ENCODE measurements at places on chromosomes 7 and 10.

DNA sequence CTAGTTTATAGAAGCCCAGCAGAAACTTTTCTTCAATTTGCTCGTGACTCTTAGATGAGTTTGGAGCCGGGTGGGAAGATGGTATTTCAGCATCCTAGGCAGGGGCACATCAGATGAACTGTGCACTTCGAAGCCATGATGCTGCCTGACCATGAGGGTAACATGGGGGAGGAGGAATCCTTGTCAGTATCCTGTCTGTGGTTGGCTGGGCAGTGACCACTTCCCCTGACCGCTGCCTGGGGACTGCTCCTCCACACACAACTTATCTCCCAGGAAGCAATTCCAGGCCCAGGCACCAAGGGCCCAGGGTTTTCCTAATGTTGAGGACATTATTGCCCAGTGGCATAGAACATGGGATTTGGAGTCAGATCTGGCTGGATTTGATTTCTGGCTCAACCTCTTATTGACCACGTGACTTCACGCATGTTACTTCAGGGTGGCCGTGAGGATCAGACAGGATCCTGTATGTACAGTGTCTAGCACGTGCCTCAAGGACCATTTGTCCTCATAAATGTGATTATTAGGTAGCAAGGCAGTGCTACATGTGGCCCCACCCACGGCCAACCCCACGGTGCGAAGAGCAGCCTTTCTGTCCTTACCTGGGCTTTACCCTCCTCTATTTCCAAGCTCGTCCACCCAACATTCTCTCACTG is 65.2 kb downstream of the PTPRE start:
- DNase-seq: no peak

DNA sequence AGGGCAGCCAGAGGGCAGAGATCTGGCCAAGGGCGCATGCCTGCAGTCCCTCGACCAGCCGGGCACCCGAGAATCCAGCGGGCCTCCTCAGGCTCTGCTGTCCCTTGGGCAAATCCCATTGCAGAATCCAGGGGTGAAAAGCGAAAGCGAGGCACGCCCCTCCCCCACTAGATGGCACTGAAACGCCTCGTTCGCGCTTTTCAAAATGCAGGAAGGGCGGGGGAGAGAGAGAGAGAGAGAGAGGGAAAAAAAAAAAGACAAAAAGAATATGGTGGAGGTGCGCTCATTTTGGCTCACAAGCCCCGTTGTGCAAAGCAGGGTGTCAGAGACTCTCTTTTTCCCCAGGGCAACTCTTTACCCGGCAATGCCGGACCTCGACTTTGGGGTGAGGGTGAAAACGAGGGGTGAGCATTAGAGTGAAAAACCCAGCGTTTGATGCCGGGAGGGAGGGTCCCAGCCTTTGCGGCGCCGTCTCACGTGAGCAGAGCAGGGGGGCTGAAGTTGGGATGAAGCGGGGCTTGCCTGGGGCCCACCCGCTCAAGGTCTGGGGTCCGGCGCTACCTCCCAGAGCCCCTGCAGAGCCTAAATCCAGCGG is 2.5 kb upstream of the TMEM178B start:
- no peak for DNase-seq

GRCh38 chr7:13293264-13294002 is 606.0 kb downstream of the ARL4A start:
- DNase-seq: no peak

GRCh38 chr10:123606006-123606405 is 60.1 kb upstream of the GPR26 start:
- DNase-seq: no peak

DNA sequence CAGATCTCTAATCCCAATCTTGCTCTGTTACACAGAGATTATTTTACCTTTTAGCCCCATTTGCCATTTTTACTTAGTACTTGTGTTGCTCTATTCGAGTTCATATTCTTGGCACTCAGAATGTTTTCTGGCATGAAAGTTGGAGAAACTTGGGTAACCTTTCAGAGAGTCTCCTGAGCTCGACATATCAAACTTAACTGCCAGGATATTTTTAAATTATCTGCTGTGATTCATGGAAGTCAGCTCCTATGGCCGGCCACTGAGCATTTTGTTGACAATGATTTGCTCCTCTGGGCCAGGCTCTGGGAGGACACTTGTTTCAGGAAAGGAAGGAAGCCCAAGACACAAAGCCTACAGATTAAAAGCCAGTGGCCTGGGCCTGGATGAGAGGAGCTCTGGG is 396.7 kb downstream of the TNS3 start:
- no peak for DNase-seq

- no peak for DNase-seq
Observed at GRCh38 chr7:51367614-51367968, 51.0 kb upstream of the COBL start.

GRCh38 chr7:50367100-50367499 is 62.6 kb downstream of the IKZF1 start:
- DNase-seq: no peak

GRCh38 chr10:61284222-61284890 is 168.8 kb downstream of the TMEM26 start:
- peak; percentile 18 for DNase-seq

DNA sequence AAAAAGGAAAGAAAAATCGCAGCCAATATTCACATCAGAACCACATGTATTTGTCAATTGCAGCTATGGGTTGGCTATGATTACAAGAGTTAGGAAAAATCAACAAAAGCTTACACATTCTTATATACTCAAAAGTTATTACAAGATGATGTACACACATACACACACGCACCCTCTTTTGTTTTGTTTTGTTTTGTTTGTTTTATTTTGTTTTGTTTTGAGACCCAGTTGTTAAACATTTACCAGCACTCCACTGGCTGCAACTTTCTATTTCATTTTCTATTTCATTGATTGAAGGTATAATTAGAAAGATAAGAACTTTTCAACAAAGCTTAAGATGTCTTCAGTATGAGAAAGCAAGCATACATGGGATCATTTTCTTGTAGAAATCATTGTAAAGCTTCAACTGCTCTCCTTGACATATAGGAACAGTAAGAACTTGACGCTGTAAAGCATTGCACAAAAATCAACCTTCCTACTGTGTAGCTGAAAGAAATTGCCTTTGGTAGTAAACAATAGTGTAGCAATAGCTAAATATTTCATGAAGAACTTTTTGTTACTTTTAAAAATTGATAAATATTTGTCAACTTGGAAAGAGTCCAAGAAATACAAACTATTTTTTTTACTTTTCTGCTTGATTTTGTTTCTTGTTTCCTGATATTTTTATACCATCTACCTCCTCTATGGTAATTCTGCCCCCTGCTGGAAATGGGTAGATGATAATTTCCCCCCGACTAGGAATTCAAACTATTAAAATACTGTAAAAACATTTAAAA is 205.9 kb downstream of the MBL2 start:
- peak; percentile 23 for DNase-seq

GRCh38 chr10:3533296-3533695 is 251.7 kb downstream of the KLF6 start:
- DNase-seq: no peak

- DNase-seq: peak; percentile 65
Observed at GRCh38 chr10:13776861-13777311, 190.1 kb downstream of the PRPF18 start.

DNA sequence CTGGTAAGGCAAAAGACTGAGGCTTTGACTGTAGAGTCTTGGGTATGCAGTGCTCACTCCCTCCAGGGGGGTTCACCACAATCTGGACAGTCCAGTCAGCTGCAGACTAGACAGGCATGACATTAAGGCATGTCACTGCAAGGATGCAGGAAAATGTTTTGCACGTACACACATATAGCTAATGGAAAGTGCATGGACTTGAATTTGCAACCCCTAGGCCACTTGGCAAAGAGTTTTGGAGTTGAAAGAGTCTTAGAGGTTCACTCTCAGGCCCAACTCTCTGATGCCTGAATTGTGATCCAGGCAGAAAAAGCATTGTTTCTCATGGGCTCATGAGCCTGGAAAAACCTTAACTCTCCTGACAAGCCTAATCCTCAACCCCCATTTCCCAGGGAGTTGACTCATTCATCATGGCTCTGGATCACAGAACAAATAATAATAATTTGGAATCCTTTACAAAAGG is 51.9 kb downstream of the LAMB4 start:
- peak; percentile 34 for DNase-seq

DNA sequence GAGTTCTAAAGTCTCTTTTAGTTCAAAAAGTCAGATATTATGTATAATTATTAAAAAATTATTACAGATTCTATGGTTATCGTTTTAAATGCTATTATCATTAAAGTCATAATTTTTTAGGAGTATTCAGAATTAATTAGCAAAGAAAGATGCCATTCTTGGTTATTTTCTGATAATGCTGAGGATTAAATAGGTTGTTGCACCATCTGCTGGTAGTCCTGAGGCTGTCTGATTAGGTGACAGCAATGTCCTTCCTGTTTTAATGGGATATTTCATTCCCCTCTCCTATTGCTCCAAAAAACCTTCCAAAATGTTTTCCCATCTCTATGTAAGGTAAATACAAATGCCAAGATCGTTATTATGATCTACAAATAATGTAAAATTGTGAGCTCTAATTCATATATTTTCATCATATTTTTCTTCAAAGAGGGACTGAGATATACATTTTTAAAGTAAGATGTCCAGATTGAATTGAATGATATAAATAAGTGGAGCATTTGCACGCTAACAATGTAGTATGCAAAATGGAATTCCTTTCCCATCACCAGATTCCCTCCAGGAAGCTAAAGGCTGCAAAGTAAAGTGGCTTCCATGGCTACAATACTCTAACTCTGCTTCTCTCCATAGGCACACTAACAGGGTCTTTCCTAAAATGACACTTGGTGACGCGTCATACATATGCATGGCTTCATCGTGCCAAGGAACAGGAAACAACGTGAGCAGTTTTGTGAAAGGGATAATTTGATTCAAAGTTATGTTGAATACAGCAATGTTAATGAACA is 58.8 kb upstream of the AKR1E2 start:
- DNase-seq: no peak

DNA sequence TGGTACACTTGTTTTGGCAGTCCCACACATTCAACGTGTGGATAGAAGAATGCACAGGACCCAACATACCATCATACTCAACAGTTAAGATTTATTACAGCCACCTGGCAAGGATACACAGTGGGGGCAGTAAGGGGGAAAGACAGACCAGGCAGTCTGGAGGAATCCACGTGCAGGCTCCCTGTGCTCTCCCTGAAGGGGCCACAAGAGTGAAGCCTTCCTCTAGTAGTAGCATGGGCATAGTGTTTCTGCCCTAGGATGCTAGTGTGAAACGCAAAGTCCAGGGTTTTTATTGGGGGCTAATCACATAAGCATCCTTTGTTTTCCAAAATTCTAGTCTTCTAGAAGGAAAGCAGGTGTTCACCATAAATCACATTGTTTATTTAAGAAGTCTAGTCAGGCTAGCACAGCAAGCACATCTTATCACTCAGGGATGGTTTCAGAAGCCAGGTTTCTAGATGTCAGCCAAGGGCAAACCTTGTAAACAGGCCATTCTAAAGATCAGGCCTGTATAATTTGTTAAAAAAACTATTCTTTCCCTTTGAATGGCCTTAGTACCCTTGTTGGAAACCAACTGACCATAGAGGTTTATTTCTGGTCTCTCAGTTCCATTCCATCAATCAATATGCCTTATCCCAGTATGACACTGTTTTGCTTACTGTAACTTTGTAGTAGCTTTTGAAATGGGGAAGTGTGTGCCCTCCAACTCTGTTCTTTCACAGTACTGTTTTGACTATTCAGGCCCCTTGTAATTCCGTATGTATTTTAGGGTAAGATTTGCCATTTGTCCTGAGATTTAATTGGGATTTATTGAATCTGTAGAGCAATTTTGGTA is 12.4 kb upstream of the TFAM start:
- DNase-seq: no peak

- no peak for DNase-seq
Observed at GRCh38 chr10:28981007-28981406, 303.7 kb downstream of the BAMBI start.

DNA sequence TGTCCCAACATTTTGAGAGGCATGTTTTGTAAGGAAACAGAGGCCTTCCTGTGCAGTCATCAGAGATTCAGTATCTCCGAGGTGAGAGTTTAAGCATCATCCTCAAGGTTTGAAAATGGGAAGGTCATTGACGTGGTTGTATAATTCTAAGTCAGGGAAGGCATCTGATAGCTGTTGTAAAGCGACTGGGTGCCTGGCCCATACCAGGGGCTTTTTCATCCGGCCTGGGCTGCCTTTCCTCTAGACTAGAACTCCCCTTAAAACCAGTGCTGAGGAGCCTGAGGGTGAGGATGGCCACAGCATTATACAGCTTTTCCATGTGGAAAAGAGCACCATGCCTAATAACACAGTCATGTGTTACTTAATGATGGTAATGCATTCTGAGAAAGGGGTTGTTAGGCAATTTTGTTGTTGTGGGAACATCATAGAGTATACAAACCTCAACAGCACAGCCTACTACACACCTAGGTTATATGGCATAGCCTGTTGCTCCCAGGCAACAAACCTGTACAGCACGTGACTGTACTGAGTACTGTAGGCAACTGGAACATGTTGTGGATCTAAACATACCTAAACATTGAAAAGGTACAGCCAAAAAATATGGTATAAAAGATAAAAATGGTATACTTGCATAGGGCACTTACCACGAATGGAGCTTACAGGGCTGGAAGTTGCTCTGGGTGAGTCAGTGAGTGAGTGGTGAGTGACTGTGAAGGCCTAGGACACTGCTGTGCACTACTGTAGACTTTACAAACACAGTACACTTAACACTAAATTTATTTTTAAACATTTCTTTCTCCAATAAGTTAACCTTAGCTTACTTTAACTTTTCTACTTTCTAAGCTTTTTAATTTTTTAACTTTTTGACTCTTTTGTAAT is 13.5 kb upstream of the CACUL1 start:
- DNase-seq: no peak

DNA sequence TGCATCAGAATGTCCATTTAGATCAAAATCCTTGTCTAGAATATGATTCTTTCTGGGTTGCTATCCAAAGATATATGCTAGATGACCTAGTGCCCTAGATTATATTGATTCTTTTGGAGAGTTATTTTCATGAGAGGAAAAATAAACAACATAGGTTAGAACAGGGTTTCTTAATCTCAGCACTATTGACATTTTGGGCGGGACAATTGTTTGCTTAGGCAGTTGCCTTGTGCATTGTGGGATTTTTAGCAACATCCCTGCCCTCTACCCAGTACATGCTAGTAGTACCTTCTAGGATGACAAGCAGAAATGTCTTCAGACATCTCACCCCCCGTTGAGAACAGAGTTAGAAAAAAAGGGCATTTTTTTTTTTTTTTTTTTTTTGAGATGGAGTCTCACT is 25.1 kb upstream of the LAMB1 start:
- no peak for DNase-seq

- peak; percentile 9 for DNase-seq
Observed at GRCh38 chr10:15585303-15585715, 134.4 kb downstream of the ITGA8 start.

- no peak for DNase-seq
Observed at GRCh38 chr10:65710306-65710705, 1215.5 kb upstream of the LRRTM3 start.

Data from NCI-H226 (cell line).